Karpas-422 (cell line): ENCODE measurements at places on chromosomes 13 and 19. TPM values are rescaled to one million over a fixed set of nuclear protein-coding genes. Genes with fewer than 3 reads are reported as not detected.

STAP2 gene
- total RNA-seq, result 0.43 and 0.86 TPM in 2 replicates

ZNF177 gene
- 2.5 and 5.0 TPM in 2 replicates for total RNA-seq

MADCAM1 gene
- total RNA-seq, result 0.11 and 0.97 TPM in 2 replicates

CD177 gene
- not detected in 2 replicates for total RNA-seq

SERPINE3 gene
- total RNA-seq, result not detected in 2 replicates

TPTE2 gene
- 0.34 TPM in 1 of 2 replicates, not detected in the other for total RNA-seq

NBEA gene
- total RNA-seq, result 2.1 and 4.0 TPM in 2 replicates

- DNase-seq, result no peak
Observed at GRCh38 chr13:107289540-107289939, 721.6 kb upstream of the ARGLU1 start.

DNA sequence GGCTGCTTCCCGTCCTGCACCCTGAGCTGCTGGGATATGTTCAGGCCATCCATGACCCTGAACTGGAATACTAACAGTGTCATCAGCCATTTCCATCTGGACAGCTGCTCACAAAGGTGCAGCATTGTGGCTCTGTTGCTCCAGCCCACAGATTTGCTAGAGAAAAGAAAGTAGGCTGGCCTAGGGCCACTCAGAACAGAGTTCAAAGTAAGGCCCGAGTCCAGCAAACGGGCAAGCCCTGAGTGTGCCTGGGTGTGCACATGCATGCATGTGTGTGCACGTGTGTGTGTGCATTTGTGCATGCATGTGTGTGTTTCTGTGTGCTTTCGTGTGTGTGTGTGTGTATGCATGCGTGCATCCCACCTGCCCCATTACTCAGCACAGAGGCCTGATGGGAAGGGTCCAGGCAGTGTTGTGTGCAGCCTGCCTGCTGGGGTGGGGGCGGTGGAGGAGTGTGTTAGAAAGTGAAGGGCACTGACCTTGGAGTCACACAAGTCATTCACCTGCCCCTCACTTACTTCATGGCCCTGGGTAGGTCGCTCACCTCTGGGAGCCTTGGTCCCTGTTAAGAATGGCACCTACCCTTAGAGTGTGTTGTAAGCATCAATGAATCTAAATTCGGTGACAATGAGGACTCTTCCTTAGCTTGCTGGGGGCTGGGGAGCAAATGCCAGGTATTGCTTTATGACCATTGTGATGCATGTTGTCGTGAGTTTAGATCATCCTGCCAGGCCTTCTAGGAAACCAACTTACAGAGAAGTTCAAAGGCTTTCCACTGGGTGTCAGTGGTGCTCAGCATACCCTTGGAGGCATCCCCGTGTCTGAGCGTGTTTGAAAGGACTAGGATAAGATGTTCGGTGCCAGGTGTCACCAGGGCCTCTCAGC is 53.2 kb downstream of the GPR12 start:
- peak; percentile 84 for DNase-seq

GRCh38 chr19:46350758-46351159 is 3.9 kb downstream of the PPP5C start:
- DNase-seq, result no peak

DNA sequence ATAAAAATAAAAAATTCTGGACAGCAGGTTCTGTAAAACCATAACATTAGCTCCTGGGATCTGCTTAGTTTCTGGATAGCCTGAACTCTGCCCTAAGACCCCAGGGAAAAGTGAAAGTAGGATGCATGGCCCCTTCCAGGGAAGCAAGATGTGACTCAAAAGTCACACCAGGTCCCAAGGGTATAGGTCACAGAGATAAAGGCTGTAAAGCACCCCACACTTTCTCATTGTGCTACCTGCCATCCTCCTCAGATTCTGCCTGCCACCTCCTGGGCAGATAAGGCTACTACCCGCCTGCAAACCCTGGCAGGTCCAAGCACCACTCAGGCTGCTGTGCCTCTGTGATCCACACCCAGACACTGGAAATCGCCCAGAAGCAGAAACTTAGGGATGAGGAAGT is 20.6 kb downstream of the FFAR2 start:
- DNase-seq, result peak; percentile 86

DNA sequence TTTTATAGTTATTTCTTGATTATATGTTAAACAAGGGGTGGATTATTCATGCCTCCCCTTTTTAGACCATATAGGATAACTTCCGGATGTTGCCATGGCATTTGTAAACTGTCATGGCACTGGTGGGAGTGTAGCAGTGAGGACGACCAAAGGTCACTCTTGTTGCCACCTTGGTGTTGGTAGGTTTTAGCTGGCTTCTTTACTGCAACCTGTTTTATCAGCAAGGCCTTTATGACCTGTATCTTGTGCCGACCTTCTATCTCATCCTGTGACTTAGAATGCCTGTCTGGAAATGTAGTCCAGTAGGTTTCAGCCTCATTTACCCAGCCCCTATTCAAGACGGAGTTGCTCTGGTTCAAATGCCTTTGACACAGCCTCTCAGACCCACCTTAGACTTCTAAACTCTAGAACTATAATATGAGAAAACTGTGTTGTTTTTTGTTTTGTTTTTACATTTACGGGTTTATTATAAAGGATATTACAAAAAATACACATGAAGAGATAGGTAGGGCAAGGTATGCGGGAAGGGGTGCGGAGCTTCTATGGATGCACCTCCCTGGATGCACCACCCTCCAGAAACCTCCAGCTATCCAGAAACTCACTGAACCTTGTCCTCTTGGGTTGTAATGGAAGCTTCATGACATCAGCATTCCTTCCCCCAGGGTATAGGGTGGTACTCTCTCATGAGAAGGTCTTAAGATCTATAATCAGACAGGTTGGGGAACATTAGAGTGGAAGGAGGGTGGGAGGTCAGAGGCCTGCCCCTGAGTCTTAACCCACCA is 15.8 kb upstream of the SPRYD7 start:
- DNase-seq, result no peak

GRCh38 chr19:14383661-14384555 is 2.7 kb downstream of the ADGRE5 start:
- DNase-seq, result no peak

DNA sequence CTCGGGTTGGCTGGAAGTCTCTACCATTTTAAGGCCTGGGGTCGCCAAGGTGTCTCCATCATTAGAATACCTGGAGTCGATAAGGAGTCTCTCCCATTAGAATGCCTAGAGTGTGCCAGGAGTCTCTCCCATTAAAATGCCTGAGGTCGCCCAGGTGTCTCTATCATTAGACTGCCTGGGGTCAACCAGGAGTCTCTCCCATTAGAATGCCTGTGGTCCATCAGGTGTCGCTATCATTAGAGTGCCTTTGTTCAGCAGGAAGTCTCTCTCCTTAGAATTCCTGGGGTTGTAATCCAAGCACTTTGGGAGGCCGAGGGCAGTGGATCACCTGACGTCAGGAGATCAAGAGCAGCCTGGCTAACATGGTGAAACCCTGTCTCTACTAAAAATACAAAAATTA is 1533.0 kb downstream of the UQCRFS1 start:
- no peak for DNase-seq

- no peak for DNase-seq
Observed at GRCh38 chr19:24166055-24166454, 79.1 kb downstream of the ZNF254 start.

GRCh38 chr19:17536955-17537354 is 18.5 kb upstream of the COLGALT1 start:
- DNase-seq, result no peak

DNA sequence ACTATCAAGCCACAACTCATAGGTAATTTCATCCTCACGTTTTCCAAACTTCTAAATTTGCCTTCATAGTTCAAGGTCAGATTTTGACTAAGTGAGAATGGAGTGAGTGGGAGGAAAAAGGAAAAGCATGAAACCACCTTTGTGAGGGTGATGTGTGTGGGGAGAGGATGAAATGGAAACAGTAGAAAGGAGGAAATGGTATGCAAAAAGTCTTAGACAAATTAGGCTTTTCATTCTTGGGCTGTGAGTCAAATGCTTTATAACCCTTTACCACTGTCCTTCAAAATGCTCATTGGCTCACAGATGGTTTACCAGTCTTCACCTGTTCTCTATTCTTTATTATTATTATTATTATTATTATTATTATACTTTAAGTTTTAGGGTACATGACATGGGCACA is 127.2 kb downstream of the RAP2A start:
- DNase-seq, result no peak

DNA sequence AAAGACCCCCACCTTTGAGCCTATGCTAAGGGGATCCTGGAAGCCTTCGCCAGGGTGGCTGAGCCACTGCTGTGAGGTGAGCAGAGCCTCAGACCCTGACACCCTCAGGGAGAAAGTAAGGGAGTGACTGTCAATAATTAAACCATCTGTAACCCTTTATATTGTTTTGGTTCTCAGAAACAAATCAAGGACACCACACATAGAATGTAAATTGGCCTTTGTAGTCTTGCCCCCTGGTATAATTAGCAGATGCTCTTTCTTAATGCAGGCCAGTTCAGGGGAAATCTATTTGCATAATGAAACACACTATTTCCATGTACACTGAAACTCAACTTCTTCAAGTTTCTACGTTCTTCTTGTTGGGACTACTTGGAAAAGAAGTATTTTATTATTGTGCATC is 127.7 kb upstream of the EDNRB start:
- DNase-seq, result no peak

- no peak for DNase-seq
Observed at GRCh38 chr13:83452292-83452950, 429.9 kb downstream of the SLITRK1 start.

DNA sequence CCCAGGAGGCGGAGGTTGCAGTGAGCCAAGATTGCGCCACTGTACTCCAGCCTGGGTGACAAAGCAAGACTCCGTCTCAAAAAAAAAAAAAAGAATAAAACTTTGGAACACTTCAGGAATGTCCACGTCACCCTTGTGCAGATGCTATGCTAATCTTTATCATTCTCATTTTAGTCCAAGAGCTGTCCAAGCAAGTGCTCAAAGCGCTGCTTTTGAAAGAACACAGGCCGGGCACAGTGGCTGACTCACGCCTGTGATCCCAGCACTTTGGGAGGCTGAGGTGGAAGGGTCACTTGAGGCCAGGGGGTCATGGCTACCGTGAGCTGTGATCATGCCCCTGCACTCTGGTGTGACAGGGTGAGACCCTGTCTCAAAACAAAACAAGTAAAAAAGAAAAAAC is 11.1 kb upstream of the UQCR11 start:
- DNase-seq, result no peak

DNA sequence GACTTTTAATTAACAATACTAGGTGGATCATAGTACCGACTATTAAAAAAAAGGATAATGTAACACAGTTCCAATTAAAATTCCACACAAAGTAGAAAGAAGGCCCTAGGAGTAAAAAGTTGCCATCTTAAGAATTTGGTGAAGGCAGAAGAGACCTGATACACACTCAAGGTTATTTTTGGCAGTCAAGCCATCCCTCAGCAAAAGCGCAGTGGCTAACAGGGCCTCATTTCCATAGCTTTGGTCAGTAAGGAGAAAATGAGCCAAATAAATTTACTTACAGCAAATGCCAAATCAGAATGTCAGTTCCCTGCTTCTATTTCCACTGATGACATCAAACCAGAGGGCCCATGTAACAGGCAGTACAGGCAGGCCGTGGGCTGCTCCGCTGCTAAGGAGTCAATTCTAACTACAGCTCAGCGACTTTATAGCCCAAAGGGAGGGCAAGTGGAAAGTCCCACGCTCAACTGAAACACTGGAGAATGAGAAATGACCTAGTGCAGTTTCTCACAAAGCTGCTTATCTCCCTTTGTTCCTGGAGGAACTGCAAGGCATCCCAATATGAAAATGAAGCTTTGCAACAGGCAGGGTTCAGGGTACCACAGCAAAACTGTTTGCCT is 6.3 kb downstream of the ARGLU1 start:
- no peak for DNase-seq

GRCh38 chr13:30805132-30805537 is 69.8 kb downstream of the ALOX5AP start:
- peak; percentile 32 for DNase-seq

- DNase-seq, result no peak
Observed at GRCh38 chr13:65508338-65508737, 1721.8 kb downstream of the PCDH9 start.

- DNase-seq, result no peak
Observed at GRCh38 chr13:61592489-61592888, 176.8 kb upstream of the PCDH20 start.

DNA sequence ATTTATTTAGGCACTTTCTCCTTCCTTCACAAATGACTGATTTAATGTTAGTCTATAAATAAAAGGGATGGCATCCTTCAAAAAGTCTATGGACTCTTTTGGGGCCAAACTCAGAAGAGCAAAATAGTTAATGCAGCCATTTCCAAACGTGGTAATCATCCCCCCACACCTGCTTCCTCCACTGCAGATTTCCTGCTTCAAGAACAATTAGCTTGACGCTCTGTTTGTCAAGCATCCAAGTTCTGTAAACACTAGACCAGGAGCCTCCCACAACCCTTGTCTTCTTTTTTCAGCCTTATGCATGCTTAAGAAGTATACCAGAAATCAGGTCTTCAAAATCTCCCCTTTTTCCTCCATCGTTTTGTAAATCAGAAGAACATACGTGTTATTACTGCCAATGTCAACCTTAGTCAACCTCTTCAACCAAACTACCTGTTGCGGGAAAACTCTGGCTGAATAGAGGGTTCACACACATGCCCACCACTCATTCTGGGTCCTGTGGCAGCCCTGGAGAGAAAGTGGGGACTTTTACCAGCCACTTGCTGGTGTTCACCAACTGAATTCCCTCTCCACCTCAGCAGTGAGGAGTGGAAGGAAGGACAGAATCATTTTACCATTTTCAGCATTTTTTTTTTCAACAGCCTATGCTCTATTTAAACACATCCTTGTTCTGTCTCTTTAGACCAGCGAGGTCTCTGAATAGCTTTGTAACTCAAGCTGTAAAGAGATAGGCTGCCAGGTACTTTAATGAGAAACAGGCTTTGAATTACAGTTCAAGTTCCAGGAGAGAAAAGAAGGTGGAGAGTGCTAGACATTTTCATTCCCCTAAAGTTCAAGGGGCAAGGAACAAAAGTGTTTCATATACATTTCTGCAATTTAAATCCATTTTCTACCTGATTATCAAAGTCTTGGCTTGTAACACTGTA is 39.1 kb downstream of the EFNB2 start:
- no peak for DNase-seq

DNA sequence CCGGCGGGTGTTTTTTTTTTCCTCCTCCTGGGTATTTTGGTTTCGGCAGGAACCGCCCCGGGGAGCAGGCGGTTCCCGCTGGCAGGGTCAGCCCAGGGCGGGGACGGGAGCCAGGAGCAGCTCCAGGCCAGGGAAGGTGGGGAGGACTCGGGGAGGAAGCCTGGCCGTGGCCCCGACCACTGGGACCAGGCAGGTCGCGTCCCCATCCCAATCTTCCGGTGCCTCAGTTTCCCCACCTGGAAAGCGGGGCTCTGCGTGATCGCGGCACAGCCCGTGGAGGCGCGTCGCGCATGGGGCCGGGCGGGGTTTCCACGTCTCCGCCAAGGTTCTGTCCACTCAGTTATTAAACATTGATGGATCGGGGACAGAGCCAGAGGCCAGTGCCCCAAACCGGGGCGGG is 34.8 kb downstream of the IL12RB1 start:
- no peak for DNase-seq

- DNase-seq, result no peak
Observed at GRCh38 chr13:80444240-80445015, 103.5 kb upstream of the SPRY2 start.

- DNase-seq, result no peak
Observed at GRCh38 chr13:45714170-45714569, 12.1 kb downstream of the CBY2 start.

- no peak for DNase-seq
Observed at GRCh38 chr13:107291875-107292274, 723.9 kb upstream of the ARGLU1 start.
